Stimulated activated CD4-positive, alpha-beta T cell treated with anti-CD3 and anti-CD28 coated beads, Interleukin-1b, Interleukin-23, amount 100 ng/mL, for 1 hour (primary cell): ENCODE measurements at places on chromosomes 12 and 14.

DNA sequence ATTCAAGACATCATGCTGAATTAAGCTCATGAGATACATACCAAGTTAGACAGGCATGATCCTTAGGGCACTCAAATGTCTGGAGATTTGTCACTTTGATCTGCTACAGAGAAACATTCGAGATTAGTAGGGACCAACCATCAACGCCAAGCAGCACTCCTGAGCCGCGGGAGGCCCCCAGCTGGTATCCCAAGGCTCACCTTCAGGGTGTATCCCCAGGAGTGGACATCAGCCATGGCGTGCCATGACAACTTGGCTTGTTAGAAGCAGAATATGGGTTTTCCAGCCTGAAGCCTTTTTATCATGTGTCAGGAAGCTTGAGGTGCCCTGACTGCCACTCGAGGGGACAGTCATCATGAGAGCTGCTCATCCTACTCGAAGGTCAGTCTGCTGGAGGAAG lies 39.1 kb upstream of the GPHB5 start:
- DNase-seq = no peak

- DNase-seq = no peak
Measured at GRCh38 chr12:1806301-1807086, 13.9 kb upstream of the LRTM2 start.

DNA sequence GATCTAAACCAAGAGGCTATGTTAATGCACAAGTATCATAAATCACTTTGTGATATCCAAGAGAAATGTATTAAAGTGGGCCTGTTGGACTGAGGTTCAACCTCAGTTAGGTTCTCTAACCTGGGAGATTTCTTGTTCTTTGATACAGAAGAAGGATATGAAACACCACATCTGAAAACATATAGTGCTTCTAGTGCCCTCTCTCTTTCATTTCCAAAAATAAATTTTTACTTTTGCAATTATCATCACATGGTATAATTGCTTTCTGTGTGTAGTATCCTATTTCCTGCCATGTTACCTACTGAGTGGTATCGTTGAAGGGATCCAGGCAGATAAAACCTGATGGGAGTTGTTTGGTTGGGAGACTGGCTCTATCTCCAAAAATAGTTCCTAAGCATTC lies 264.9 kb downstream of the CCER1 start:
- DNase-seq = no peak

- no peak for DNase-seq
Measured at GRCh38 chr12:113788020-113788856, 177.9 kb downstream of the RBM19 start.

- DNase-seq = no peak
Measured at GRCh38 chr12:64556231-64556630, 54.1 kb upstream of the RASSF3 start.

DNA sequence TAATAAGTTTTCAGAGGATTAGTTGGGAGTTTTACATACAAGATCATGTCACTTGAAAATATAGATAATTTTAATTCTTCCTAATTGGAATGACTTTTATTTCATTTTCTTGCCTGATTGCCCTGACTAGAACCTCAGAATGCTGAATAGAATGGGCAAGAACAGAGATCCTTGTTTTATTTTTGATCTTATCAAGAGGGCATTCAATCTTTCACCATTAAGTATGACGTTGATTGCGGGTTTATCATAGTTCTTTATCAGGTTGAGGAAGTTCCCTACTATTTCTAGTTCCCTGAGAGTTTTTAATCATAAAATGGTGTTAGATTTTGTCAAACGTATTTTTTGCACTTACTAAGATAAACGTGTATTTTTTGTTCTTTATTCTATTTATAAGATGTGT lies 124.3 kb downstream of the DICER1 start:
- no peak for DNase-seq

- DNase-seq = no peak
Measured at GRCh38 chr14:97331058-97331457, 533.9 kb downstream of the VRK1 start.

DNA sequence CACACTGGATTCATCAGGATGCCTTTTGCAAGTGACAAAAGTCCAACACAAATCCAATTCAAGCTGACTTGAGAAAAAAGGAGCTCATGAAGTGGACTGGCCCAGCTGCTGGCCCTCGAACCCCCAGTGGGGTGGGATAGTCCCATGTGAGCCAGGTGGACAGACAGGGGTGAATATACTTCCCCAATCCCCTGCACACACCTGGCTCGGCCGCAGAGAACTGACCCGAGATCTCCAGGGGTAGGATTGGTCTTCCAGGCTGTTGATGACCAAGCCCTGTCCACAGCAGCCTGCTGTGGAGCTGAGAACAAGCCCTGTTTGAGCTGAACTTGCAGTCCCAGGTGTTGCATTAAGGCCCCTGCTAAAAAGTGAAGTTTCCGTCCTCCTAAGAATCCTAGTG lies 56.2 kb downstream of the TPCN1 start:
- DNase-seq = no peak

DNA sequence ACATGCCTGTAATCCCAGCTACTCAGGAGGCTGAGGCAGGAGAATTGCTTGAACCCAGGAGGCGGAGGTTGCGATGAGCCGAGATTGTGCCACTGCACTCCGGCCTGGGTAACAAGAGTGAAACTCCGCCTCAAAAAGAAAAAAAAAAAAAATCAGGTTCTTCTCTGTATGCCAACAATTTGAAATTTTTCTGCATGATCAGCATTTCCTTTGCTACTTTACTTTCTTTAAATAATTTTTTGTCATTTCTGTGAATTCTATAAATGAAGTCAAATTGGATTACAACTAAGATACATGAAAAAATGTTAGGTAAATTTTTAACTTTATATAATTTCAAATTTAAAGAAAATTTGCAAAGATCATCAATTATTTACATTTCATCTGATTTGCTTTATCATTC lies 87.8 kb downstream of the NUMB start:
- DNase-seq = no peak

- DNase-seq = no peak
Measured at GRCh38 chr14:66782853-66783252, 274.9 kb downstream of the GPHN start.

DNA sequence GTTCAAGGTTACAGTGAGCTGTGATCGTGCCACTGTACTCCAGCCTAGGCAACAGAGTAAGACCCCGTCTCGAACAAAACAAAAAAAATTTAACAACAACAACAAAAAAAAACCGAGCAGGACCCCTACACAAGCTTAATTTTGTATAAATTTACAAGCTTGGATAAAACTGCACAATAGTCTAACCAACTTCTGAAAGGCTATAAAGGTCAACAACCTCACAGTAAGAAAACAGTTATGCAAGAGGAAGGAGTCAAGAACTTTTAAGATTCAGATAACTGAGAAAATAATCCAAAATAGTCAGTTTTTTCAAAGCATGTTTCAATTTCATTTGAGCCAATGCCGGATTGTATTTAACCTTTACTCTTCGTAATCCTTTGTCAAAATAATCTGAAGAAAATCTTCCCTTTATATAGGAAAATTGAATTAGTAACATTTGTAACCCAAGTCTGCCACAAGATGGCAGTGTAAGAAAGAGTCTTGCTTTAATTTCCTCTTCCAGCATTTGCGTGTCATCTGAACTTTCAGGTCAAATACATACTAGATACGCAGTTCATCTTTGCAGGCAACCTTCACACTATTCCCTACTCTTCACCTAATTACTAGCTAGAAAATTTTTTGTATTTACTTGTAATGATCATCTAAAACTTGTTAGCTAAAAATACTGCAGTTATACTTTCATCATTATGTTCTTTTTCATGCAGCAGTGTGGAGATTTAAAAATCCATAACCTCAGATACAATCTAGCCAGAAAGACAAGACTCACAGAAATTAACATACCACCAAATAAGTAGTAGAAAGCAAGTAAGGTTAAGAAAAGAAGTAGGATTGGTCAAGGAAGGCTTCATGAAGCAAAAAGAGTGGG lies 5.8 kb downstream of the CCNB1IP1 start:
- DNase-seq = no peak
